ENCODE measurements at places on chromosomes 3 and 15.

- DNase-seq: no peak
Observed at GRCh38 chr15:82854554-82854953, 45.1 kb downstream of the WHAMM start.

GRCh38 chr3:175005193-175005592, 146.1 kb downstream of the NAALADL2 start:
- DNase-seq: no peak

GRCh38 chr3:85571835-85572234, 613.0 kb downstream of the CADM2 start:
- DNase-seq: no peak

DNA sequence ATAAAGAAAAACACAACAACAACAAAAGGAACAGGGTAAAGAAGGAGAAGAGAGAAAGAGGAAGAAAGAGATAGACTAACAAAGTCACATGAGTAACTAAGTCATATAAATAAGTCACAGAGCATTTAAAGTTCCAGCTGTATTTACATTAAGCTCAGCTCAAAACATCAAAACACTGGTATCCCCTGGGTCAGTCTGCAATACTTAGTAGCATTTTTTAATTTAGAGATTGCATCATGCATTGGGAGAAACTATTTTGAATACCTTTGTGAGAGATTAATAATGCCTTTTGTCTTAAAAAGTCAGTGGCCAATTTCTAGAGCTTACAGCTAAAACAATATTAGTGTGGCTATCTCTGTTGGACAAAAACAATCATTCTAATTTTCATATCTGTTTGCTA, 78.4 kb downstream of the NEK10 start:
- DNase-seq: no peak

Measured in umbilical cord (tissue), 2 donors.